ENCODE measurements at places on chromosomes 1 and 21.

- DNase-seq, result no peak
Measured at GRCh38 chr1:175415129-175415712, 222.6 kb upstream of the KIAA0040 start.

DNA sequence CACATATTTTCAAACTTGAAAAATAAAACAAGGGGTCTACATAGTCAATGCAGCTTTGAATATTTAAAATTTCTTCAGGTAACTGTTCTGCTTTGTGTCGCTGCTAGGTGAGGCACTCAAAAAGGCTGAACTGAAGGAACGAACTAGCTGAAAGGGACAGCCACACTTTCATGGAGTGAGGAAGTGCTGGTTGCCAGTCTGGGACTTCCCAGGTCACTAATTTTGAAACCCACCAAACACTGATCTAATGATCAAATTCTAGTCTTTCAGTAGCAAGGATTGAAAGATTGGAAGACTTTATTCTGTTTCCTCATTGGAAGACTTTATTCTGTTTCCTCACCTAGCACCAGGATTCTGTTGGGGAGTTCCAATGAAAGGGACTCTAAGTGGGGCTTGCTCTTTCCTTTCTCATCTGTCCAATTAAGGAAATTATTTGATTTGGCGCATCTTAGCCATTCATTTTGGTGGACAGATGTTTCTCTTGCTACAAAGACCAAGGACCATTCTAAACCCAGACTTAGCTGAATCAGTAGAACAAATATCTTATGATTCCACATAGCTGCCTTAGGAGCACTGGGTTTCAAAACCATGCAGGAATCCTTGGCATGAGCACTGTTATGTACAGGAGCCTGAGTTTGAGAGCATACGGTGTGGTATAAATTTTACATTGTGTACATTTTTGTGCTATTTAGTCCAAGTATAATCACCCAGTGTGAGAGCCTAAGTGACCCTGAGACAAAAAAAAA lies 10.9 kb upstream of the ARID1A start:
- DNase-seq, result no peak

DNA sequence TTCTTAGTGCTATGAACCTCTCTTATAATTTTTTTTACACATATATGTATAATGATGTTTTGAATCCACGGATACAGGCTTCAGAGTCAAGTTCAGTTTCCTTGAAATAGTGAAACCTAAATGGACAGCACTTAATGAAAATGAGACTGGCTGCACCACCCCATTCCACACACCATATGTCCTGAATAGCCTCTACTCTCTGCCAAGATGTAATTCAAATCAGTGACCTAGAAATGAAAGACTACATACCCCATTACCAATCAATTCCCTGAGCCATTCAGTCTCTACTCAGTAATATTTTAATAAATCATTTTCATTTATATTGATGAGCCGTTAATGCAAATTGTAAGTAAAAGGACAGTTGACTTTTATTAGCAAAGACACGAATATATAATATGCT lies 614.9 kb upstream of the TMPRSS15 start:
- no peak for DNase-seq

GRCh38 chr1:205950826-205951549 lies 7.7 kb upstream of the SLC26A9 start:
- DNase-seq, result no peak

Data from spinal cord (tissue), 10 donors.